MG63 (cell line): ENCODE measurements at places on chromosomes 2 and 18.

GRCh38 chr2:219430633-219431615 is 3.7 kb upstream of the SPEG start:
- DNase-seq = peak; percentile 36

DNA sequence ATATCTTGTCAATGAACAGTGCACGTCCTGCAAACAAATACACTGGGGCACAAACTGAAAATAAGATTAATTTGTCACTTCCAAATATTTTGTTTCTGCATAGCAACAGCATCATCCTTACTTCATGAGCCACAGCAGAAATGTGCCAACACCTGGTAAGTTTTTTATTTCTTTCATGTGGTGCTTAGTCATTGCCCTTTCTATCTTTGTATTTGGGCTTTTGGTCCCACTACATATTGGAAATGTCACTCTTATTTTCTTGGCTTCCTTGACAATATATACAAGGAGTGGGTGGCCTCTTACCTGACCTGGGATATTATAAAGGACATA is 208.0 kb downstream of the RBM43 start:
- DNase-seq = no peak

- no peak for DNase-seq
These were observed 182.0 kb downstream of the ZBTB7C start for GRCh38 chr18:48227206-48227605.

- no peak for DNase-seq
These were observed 160.8 kb upstream of the GYPC start for GRCh38 chr2:126495189-126495588.
